T-helper 9 cell (primary cell): ENCODE measurements at places on chromosomes 12 and 14.

GRCh38 chr12:88035907-88036289 is 6.7 kb upstream of the C12orf50 start:
- DNase-seq, result no peak

- DNase-seq, result no peak
Measured at GRCh38 chr12:52566847-52567291, 6.8 kb downstream of the KRT74 start.

DNA sequence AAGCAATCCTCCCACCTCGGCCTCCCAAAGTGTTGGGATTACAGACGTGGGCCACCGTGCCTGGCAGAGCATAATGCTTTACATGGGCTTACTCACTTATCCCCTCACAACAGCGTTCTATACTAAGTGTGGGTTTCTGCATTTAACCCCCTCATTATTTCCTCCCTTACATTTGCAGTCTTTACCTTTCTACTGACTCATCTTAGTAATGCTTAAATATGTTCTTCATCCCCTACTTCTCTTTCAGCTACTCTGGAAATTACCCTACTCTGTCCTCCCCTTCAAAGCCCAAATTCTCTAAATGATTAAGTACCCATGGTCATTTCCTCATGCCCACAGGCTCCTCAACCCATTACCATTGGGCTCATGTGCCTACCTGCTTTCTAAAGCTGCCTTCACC is 40.7 kb downstream of the NKX2-1 start:
- no peak for DNase-seq

DNA sequence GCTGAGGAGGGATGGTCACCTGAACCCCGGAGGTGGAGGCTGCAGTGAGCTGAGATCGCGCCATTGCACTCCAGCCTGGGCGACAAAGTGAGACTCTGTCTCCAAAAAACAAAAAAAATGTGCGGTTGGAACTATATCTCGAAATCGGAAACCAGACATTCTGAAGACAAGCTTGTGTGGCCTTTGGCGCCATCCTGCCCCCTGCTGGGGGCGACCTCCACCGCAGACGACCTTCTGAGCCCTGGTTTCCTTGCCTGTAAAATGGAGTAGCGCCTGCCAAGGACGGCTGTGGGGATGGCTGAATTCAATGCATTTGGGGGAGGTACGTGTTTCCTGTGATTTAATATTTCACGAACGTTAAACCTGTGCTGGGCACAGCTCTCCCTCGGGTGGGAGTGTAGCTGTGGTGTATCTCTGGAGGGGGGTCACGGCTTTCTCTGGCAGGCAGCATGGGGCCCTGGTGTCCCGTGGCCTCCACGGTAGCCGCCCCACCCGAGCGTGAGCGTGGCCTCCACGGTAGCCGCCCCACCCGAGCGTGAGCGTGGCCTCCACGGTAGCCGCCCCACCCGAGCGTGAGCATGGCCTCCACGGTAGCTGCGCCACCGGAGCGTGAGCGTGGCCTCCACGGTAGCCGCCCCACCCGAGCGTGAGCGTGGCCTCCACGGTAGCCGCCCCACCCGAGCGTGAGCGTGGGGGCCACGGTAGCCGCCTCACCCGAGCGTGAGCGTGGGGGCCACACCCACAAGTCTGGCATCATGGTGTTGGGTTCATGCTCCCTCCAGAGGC is 55.3 kb downstream of the LRCOL1 start:
- DNase-seq, result no peak

DNA sequence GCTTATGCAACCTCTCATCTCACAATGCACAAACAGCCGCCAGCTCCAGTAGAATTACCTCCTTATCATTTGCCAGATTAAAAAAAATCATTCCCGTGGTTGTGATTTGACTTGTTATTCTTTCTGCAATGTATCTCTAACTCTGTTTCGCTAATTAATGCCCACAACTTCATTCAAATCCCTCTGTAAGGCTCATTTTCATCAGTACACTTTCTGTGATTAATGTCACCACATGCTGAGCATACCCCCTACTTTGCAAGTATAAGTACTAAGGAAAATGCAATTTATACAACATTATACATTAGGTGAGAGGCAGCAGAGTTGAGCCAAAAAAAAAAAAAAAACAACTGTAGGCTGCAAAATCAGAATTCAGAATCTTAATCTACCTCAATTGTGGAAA is 166.0 kb downstream of the FSCB start:
- DNase-seq, result no peak

DNA sequence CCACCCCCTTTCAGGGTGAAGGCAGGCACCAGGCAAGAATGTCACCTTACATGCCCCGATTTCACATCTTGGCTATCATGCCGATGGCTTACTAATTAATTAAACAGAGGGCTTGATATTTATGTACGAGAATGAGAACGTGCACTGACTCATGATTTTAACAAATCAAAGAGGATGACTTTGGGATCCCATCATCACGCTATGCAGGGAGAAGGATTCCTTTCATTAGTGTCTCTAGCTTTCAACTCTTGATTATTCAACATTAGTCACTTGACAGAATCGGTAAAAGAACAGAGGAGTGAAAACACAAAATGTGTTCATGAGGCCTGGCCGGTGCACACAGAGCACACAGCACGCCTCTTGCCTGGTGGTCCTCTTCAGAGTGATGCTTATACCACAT is 80.6 kb downstream of the PRKAB1 start:
- DNase-seq, result no peak

- no peak for DNase-seq
Measured at GRCh38 chr12:131372171-131372475, 338.8 kb upstream of the SFSWAP start.

DNA sequence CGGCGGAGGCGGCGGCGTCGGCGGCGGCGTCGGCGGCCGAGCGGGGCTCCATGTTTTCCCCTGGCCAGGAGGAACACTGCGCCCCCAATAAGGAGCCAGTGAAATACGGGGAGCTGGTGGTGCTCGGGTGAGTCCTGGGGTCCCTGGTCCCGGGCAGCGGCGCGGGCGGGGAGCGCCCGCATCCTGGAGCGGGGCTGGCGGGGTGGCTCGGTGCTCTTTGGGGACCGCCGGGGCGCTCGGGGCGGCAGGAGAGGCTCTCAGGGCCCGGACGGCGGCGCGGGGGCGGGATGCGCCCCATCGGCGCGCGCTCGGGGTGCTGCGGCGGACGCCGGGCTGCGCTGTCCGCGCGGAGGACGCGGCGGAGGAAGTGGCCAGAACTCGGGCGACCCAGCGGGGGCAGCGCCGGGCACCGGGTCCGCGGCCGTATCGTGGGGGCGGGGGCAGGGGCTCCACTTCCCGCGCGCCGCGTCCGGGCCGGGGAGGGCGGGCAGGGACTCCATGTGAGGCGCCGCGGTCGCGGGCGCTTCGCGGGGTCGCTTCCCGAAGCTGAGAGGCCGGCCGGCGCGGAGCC is 485 bp downstream of the PELI2 start:
- peak; percentile 19 for DNase-seq

GRCh38 chr12:96046543-96047228 is 11.3 kb upstream of the LTA4H start:
- no peak for DNase-seq

GRCh38 chr12:110578694-110579534 is 4.2 kb downstream of the PPTC7 start:
- no peak for DNase-seq

GRCh38 chr14:22482085-22482694 is 106.8 kb downstream of the DAD1 start:
- DNase-seq, result no peak

DNA sequence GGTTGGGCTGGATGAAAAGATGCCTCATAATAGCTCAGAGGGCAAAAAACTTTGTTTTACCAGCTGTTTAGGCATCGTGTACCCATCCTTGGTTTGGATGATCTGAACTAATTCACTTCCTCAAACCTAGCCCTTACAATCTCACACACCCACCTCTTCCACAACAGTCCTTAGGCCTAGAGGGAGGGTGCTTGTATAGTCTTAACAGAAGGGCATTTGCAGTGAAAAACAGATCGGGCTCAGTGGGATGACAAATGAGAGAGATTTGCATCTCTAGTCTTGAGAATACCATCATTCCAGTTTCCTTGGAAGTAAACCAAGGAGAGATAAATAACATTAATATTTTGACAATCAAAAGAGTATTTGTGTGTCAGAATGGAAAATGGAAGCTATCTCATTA is 11.0 kb downstream of the SLCO1A2 start:
- no peak for DNase-seq

GRCh38 chr12:3267690-3268089 is 190.5 kb downstream of the TSPAN9 start:
- DNase-seq, result no peak

DNA sequence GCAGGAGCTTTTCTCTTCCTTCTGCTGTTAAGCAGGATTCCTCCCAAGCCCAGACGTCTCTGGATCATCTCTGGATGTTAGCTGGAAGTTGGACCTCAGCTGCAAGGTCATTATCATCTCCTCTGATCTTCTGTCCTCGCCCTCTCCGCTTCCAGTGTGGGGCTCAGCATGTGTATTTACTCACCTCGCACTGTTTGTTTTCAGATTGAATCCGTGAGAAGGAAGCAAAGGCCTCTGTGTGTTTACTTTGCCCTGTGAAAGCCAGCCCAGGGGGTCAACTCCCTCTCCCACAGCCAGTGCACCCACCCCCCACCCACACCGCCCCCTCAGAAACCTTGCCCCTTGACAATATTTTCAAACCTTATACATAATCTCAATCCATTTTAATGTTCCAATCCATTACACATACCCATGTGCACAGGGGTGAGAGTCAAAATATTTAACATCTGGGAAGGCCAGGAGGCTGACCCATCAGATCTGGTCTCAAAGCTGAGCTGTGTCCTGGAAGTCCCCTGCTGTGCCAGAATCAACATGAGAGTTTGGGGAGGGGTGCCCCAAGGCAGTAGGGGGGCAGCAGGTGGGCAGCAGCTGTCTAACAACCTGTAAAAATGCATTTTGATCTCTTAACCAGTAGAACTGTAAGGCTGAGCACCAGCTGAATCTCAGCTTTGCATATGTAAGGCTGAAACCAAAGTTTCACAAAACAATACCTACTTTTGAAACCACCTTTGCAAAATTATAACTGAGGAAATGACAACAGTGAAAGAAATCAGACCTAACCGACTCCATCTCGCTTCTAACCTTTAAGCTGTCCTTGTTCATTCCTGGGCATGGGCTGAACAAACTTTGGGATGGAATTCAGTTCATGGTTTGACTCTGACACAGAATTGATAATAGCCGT is 157.9 kb downstream of the ZNF664 start:
- no peak for DNase-seq

DNA sequence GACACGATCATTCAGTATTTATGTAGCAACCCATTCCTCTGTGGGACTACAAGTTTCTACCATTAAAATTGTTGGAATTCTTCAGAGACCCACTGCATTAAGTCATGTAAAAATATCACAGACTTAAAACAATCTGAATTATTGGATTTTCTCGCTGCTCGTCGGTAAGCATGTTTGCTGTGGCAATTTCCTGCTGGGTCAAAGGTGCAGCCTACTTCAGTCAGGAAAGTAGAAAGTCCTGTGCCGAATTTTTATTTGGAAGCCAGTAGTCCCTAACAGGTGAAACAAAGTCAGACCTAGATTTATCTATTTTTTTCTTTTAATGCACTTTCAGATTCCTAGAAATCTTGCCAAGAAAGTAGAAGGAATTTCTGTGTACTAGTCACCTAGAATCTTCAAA is 110.4 kb upstream of the MYL2 start:
- no peak for DNase-seq

DNA sequence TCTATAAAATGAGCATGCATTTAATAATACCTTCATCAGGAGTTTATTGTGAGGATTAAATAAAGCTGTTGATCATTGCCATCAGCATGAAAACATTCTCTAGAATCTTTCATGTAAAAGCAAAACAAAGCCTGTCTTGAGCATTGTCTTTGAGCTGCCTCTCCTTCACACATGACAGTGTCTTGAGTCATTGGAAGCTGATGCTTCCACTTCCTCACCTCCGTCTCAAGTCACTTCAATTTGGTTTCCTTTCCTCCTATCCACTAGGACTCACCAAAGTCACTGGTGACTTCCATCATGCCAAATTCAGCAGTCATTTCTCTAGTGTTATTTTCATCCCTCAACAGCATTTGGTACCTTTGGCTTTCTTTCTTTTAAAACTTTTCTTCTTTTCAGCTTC is 31.6 kb upstream of the MYBPC1 start:
- no peak for DNase-seq

- no peak for DNase-seq
Measured at GRCh38 chr12:112496496-112496895, 77.7 kb downstream of the PTPN11 start.

- DNase-seq, result peak; percentile 12
Measured at GRCh38 chr12:68591734-68592418, 18.8 kb upstream of the RAP1B start.
